ENCODE measurements at places on chromosomes 6 and 20.
A peak's percentile ranks its signal among the peaks of the same experiment; 100 is the strongest.

GRCh38 chr6:53494076-53494475 lies 50.8 kb downstream of the GCLC start:
- no peak for DNase-seq

DNA sequence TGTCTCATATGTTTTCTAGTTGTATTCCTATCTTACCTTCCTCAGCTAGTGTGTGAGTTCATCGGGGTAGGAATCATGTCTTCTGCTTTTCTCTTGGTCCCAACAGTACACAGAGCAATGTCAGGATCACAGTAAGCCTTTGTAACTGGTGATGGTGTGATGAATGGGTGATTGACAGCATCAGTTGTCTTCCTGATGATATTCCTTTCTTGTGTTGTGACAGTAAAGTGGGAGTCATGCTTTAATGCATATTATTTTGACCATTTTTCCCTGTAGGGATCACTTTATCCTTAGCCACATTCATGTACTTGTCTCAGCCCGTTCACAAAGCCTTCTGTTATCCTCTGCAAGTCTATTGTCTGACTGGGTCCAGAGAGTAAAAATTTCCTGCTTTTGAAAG lies 501.7 kb downstream of the UTRN start:
- DNase-seq: no peak

- no peak for DNase-seq
Observed at GRCh38 chr6:31749301-31750036, 9.7 kb downstream of the MSH5 start.

GRCh38 chr6:127791779-127792528 lies 108.9 kb downstream of the THEMIS start:
- DNase-seq: no peak

GRCh38 chr6:152402791-152403190 lies 234.4 kb downstream of the SYNE1 start:
- no peak for DNase-seq

DNA sequence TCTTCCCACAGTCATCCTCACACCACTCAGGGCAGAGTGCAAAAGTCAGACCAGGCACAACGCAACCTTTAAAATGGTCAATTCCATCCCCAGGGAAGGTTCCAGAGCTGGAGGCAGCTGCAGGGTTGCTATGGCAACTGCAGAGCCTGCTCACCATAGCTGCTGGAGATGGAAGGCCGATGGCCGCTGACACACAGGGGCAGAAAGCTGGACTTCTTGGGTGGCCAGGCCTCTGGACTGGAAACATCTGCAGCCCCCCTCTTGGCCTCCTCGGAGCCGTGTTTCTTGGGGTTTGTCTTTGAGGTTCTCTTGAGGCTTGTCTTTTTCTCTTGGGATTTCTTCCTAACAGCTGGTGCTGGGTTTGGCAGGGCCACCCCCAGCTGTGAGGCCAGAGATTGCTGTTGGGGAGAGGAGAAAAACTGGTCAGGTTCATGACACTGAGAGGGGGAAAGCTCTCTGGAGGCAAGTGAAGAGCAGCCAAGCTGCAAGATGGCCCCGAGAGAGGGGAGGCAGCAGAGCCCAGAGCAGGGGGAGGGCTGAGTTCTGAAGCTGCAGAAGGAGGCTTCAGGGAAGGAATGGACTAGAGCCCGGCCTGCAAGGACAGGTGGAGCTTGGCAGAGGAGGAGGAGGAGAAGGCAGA lies 10.2 kb downstream of the BNIP5 start:
- no peak for DNase-seq

- DNase-seq: peak; percentile 85
Observed at GRCh38 chr6:158819213-158819976, at the start of gene EZR. Gene EZR (minus strand): TSS chr6:158819368. CDS start chr6:158818093, 1,275 bp downstream.

- no peak for DNase-seq
Observed at GRCh38 chr6:44453146-44453545, 65.6 kb downstream of the CDC5L start.
